Dorsolateral prefrontal cortex (tissue), 122 donors: ENCODE measurements at places on chromosomes 7 and 10. TPM values are rescaled to one million over a fixed set of nuclear protein-coding genes. Genes with fewer than 3 reads are reported as not detected.

The LIPM gene
- total RNA-seq = not detected

The CYP2C19 gene
- total RNA-seq = not detected

The CRHR2 gene
- 7.3 TPM for total RNA-seq

GRCh38 chr10:76463111-76463510 is 1031.7 kb downstream of the LRMDA start:
- no peak for DNase-seq

GRCh38 chr10:18610517-18610916 is 40.9 kb downstream of the NSUN6 start:
- DNase-seq = no peak

- DNase-seq = peak; percentile 71
These were observed at the start of gene AKAP9 for GRCh38 chr7:91940572-91941341. Gene AKAP9 (plus strand): TSS chr7:91940862. CDS start chr7:91941100, 238 bp downstream.
